ENCODE measurements at places on chromosomes 3 and 15. TPM values are rescaled to one million over a fixed set of nuclear protein-coding genes. Genes with fewer than 3 reads are reported as not detected.

The ERICH6 gene
- 1.0 TPM for total RNA-seq

The DPH6 gene
- 11.5 TPM for total RNA-seq

The ISL2 gene
- total RNA-seq = 11.4 TPM

The CPLX3 gene
- 0.32 TPM for total RNA-seq

The GP5 gene
- 4.1 TPM for total RNA-seq
